ENCODE measurements at places on chromosomes 11 and 22.

GRCh38 chr11:37907436-37908218 is 1309.6 kb upstream of the RAG2 start:
- DNase-seq = no peak

GRCh38 chr11:126153972-126154371 is 57.5 kb downstream of the RPUSD4 start:
- DNase-seq = no peak

DNA sequence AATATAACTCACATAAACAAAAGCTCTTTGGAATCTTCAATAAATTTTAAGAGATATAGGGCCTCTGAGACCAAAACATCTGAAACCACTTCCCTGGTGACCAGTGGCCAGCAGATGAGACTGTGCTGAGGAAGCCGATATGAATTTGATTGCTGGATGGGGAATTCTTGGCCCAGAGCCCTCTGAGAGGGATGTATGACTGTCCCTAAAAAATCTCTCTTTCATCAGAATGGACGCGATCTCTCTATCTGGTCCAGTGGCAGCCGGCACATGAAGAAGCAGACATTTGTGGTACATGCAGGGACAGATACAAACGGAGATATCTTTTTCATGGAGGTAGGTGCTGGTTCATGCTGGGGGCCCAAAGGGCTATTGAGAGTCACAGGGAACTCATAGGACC is 37.5 kb downstream of the MYBPC3 start:
- no peak for DNase-seq

- no peak for DNase-seq
Measured at GRCh38 chr11:9973921-9974320, 310.0 kb downstream of the SWAP70 start.

DNA sequence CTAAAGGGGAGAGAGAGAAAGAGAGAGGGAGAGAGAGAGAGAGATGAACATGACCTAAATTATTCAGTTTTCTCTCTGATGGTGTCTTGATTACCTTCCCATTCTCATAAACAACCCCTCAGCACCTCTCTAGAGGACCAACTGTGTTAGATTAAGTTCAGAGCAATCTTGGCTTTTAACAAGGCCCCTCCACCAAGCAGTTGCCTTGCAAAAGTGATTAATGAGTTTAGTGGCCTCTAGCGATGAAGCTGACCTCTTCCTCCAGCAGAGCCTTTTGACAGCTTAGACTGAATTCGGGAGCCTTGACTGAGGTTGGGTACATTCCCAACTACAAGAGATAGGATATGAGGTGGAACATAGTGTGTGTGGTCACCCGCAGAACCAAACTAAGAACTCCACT is 66.1 kb downstream of the ARL14EP start:
- no peak for DNase-seq

- DNase-seq = no peak
Measured at GRCh38 chr22:30889268-30889995, 79.1 kb downstream of the MORC2 start.

DNA sequence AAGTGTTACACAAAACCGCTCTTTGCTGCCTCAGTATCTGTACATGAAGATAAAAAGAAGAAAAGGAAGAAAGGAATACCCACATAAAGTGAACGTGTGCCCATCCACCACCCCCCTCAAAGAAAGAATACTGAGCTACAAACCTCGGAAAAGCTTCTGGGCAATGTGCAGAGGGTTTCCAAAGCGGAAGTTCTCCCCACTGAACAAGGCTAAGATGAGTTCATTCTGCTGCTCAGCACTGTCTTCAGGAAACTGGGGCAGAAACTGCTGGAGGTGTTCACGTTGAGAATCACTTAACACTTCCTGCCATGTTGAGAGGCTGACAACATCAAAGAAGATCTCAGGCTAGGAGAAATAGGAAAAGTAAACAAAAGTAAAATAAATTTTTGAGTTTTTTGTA is 6.9 kb downstream of the NFRKB start:
- no peak for DNase-seq

GRCh38 chr11:58494101-58494500 is 13.8 kb downstream of the OR5B21 start:
- DNase-seq = no peak

GRCh38 chr11:113446112-113446511 is 29.1 kb downstream of the DRD2 start:
- no peak for DNase-seq

DNA sequence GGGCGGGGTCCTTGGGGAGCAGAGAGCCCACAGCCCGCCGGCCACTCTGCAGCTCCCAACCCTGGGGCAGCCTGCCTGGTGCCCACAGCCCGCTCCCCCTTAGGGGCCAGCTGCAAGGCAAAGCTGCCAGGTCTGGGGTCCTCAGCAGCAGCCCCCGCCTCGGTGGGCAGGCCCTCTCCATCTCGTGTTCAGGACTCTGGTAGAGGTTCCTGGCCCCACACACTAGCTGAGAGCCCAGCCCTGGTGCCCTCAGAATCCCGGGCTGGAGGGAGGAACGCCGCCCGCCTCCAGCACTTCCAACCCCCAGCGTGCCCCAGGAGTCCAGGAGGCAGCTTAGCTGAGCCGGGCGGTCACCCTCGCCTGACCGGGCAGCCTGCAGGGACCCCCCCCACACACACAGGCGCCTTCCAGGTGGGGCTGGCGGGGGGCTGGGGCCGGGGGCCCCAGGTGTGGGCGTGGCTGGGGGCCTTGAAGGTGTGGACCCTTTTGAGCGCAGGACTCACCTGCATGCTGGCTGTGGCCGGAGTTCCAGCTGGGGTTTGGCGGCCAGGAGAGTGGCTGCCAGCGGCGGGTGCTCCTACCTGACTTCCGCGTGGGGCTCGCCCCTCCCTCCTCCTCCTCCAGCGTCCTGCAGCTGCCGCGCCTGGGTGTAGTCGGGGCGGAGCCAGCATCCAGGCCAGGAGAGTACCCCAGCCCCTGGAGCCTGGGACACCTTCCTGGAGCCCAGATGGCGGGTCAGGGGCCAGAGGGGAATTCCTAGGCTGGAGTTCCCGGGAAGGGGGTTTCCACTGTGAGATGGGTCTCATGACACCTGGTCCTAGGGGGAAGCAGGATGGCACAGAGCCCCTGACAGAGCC is at the start of gene ANO9:
ANO9 (minus strand) TSS at position 594 of the 857 bp plus-strand sequence; CDS start at position 509, 85 bp downstream.
- DNase-seq = peak; percentile 29

DNA sequence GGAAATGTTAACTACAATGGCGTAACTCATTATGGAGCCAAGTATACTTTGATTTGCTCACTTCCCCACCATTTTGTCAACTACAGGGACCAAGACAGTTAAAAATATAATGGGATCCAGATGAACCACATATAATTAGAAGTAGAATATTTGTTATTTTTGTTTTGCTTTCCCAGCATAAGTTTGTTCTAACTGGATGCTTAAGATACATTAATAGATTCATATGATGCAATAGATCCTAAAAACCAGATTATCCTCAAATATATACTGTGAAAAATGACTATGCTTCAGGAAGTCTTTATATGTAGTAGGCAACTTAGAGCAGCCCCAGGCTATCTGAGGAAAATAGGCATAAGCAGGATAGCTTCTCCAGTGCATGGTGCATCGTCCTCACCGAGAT is 38.3 kb downstream of the SESN3 start:
- DNase-seq = no peak

DNA sequence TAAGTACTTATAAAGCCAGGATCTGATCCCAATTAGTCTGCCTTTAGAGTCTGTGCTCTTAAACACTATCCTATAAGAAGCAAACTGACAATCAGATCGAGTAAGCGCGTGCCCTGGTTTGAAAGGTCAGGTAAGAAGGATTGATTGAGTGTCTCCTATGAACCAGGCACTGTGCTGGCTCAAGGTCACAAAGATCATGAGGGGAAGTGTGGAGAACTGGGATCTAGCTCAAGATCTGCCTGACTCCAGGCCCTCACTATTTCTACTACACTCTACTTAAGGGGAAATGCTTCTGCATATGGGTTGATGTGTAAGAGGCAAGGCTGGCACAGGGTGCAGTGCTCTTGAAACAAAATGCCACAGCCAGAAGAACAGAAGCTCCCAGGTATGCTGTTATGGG is 77.0 kb downstream of the ME3 start:
- DNase-seq = no peak

- DNase-seq = no peak
Measured at GRCh38 chr11:87295237-87295636, 257.5 kb downstream of the TMEM135 start.

GRCh38 chr11:119479685-119480275 is 56.8 kb upstream of the THY1 start:
- no peak for DNase-seq

DNA sequence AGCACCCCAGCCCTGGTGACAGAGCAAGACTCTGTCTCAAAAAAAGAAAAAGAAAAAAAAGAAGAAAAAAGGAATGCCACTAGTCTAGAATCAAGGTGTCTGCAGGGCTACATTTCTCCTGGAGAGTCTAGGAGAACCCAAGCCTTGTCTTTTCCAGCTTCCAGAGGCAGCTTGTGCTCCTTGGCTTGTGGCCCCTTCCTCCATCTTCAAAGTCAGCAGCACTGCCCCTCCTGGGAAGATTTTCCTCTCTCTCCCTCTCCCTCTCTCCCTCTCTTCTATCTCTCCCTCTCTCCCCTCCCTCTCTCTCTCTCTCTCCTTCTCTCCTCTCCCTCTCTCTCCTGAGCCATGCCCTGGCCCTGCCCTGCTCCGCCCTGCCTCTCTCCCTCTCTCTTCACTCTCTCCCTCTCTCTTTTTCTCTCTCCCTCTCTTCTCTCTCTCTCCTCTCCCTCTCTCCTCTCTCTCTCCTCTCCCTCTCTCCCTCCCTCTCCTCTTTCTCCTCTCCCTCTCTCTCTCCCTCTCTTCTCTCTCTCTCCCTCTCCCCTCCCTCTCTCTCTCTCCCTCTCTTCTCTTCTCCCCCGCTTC is 97.7 kb upstream of the FGF3 start:
- no peak for DNase-seq

- no peak for DNase-seq
Measured at GRCh38 chr11:104625246-104625645, 273.0 kb downstream of the CASP12 start.

DNA sequence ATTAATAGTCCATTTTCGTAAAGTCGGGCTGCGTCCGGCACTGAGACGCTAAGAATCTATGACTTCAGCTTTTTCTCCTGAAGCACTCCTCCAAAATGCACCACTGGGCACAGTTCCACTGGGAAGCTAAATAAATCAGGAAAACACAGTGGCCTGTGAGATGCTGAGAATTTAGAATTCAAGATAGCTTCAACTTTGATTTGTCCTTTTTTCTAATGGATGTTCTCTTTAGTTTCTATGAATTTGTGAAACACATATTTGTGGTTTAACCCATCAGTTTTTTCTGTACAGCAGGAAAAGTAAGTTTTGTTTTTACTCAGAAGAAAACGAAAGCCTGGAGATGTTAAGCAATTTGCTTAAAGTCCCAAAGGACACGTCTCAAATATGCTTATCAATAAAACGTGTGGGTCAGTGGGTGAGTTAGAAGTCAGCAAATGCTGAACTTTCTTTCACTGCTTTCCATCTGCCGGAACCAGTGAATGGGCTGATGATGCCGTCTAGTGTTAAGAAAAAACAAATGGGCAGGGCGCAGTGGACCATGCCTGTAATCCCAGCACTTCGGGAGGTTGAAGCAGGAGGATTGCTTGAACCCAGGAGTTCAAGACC is 40.7 kb upstream of the CLMP start:
- no peak for DNase-seq

DNA sequence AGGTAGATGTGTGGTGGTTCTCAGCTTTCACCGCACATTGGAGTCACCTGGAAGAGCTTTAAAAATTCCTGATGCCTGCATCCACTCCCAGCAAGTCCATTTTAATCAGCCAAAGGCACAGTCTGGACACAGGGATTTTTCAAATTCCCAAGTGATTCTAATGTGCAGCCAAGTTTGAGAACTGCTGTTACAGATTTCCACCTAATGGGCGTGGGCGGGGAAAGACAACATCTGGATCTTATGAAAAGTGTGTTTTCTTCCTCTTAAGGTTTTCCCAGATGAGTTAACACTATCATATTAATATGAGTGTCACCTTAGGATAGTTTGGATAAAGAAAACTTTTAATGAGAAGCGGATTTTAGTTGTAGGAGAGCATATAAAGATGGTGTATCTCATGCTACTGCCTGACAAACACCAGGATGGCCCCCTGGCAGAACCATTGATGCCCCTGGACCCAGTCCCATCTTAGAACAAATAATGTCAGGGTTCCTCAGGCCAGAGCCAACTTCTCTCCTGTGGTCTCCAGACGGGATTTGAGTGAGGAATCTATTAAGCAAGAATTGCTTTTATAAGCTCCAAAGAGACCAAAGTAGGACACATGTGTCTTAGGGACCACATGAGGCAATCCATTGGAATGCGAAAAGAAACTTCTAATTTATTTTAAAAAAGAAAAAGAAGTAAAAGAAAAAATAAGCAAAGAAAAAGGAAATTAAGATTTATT is 31.9 kb downstream of the POU2AF1 start:
- DNase-seq = no peak

- DNase-seq = no peak
Measured at GRCh38 chr11:66851239-66851596, 5.6 kb upstream of the LRFN4 start.

GRCh38 chr22:37358386-37358785 is 68.9 kb downstream of the ELFN2 start:
- no peak for DNase-seq

DNA sequence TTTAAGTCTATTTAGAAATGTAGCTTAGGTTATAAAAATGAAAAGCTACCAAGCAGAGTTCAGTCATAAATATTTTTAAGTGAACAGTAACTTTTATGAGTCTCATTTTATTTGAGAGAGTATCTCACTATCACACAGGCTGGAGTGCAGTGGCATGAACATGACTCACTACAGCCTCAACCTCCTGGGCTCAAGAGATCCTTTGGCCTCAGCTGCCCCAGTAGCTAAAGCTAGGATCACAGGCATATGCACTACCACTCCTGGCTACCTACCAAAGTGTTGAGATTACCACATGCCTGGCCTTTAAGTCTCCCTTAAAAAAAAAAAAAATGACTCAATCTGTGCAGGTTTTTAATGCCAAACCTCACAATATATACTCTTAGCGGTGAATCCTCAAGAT is 34.7 kb upstream of the CLNS1A start:
- no peak for DNase-seq

- no peak for DNase-seq
Measured at GRCh38 chr11:119110439-119110838, 3.3 kb downstream of the C2CD2L start.

DNA sequence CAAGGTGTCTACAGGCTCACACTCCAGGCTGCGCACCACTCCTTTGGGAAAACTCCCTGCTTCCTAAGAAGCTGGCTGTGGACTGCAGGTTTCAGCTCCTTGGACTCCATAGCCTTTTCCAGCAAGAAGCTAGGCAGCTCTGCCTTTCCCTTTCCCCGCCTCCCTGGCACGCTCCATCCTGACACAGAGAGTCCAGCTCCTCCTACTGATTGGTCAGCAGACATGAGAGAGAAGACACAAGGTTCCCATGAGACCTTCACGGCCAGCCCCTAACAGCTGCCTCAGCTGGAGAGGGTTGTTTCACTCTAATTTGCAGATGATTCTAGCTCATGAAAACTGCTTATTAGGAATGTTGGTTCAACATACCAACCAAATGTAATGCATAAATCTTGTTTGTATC is 27.6 kb downstream of the TENM4 start:
- no peak for DNase-seq

GRCh38 chr22:27501191-27501936 is 300.2 kb downstream of the MN1 start:
- no peak for DNase-seq

GRCh38 chr11:114604886-114605285 is 9.3 kb upstream of the NXPE4 start:
- DNase-seq = no peak
